ENCODE measurements at places on chromosomes 4 and X.

- no peak for DNase-seq
These were observed 39.8 kb downstream of the SNCA start for GRCh38 chr4:89797117-89797516.

DNA sequence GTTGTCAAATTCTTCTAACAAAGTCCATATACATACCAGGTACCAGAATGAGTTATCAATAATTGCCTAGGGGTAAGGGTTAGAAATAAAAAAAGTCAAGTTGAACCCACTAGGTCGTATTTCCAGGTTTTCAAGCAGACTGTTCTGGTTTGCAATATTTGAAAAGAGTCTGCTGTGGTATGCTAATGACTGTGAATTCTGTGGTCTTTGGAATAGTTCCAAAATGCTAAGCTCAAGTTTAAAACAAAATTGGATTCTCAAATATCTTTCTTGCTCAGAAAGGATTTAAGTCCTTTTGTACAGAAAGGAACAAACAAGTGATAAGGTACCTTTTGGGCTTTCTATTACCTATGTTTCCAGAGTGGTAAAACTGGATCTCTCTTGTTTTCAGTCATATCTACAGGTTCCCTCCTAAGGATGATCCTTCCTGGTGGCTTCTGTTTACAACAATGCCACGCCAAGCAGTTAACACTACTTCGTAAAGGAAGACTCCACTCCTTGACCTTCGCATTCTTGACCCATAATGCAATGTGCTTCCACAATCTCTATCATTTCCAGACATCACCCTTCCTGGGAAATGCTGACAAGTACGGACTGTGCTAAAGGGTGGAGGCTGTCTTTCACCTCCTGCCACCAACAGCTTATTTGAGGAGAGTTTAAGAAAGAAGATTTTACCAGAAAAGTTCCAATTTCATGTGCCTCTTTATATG, 531.7 kb upstream of the FTHL17 start:
- no peak for DNase-seq

DNA sequence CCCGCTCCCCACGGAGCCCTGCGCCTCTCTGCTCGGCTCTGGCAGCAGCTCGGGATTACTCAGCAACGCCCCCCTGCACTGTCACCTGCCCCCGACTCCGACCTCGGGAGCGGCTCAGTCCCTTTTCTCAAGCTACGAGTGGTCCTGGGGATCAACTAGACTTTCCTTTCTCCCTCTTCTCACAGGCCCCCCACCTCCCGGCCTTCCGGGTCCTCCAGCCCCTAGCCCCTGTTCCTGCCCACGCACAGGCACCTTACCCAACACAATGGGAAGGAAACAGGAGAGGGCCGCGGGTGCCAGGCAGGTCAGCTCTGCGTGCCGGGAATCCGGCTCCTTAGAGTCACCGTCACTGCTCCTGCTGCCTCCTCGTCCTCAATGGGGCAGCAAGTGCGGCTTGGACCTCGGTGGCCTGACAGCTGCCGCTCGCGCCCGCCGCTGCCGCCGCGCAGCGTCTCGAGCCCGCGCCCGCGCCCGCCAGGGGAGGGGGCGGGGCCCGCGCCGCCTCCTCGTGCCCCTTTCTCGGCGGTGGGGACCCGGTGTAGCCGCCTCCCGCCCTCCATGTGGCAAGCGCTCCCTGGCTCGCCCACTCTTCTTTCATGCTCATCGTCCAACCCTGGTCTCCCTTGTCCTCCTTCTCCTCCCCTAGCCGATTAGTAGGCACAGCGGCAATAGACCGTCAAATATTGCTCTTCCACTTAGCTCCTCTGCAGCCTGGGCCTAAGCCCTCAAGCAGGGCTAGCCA, at the start of gene RAB9B:
RAB9B (minus strand) TSS at position 455 of the 742 bp plus-strand sequence. CDS start 6,473 bp downstream, outside the sequence.
- no peak for DNase-seq

DNA sequence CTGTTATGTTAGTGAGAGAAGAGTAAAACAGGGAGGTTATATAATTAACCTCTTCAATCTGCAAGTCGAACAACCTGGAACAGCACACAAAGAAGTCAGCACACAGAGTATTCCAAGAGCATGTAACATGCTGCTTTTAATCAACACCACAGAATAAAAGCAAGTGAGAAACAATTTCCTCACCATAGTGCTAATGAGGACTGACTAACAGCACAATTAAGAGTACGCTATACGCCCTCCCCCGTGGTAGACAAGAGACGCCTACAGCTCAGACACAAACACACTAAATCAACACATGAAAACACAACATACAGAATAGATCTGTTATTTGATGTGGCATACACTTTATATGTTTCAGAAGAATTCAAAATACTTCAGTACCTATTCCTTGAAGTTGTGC, 103.0 kb downstream of the PPP3CA start:
- DNase-seq: no peak

- DNase-seq: no peak
These were observed 4.9 kb downstream of the LRPAP1 start for GRCh38 chr4:3527101-3527913.

- DNase-seq: no peak
These were observed 28.4 kb downstream of the CXorf58 start for GRCh38 chrX:23936180-23936579.
